ENCODE measurements at places on chromosomes 1 and 21.

DNA sequence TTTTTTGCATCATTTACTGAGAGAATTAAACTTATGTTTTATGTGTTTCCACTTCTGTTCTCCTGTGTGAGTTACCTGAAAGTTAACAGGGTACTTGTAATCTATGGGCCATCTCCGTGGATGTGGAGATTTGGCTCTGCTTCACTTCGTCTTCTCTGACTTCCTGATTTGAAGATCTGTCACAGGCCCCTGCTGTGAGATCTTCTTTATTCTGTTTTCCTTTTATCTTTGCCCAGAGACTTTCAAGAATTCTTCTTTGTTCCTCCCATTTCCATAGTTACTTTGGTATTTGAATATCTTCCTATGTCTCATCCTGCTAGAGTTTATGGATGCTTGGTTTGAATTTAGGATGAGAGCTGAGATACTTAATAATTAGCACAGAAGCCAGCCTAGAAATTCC, 35.4 kb upstream of the PKN2 start:
- DNase-seq = no peak

- no peak for DNase-seq
Observed at GRCh38 chr1:85607126-85607920, 26.8 kb downstream of the CCN1 start.

GRCh38 chr1:89487972-89488371, 36.7 kb upstream of the LRRC8B start:
- DNase-seq = no peak

GRCh38 chr1:3064296-3064850, 4.6 kb upstream of the PRDM16 start:
- DNase-seq = no peak

GRCh38 chr21:29166323-29166722, 35.9 kb downstream of the MAP3K7CL start:
- no peak for DNase-seq

GRCh38 chr1:154329152-154329521, 3.8 kb downstream of the ATP8B2 start:
- DNase-seq = no peak

DNA sequence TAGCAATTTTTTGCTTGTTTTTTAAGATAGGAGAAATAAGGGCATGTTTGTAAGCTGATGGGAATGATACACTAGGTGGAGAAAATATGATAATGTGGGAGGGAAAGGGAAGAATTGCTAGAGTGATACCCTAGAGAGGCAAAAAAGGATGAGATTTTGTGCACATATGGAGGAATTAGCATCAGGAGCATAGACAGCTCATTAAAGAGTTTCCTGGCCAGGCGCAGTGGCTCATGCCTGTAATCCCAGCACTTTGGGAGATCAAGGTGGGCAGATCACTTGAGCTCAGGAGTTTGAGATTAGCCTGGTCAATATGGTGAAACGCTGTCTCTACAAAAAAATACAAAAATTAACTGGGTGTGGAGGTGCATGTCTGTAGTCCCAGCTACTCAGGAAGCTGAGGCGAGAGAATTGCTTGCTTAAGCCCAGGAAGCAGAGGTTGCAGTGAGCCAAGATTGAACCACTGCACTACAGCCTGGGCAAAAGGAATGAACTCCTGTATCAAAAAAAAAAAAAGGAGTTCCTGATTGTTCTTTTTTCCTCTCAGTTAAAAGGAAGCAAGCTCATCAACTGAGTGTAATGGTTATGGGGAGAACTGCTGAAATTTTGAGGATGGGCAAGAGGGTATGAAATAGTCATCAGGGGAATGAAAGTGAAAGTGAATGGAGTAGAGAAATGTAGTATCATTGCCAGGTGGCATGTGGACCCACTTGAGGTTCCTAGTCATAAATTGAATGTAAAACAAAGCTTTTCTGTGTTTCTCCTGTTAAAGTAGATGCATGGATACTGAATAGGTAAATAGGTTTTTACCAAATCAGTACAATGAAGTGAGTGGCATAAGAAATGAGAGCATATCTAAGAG, 35.5 kb downstream of the SH3GLB1 start:
- peak; percentile 55 for DNase-seq

GRCh38 chr1:109912873-109913272, 2.2 kb downstream of the CSF1 start:
- DNase-seq = no peak

- DNase-seq = no peak
Observed at GRCh38 chr1:96360036-96360795, 361.4 kb upstream of the PTBP2 start.

GRCh38 chr21:43766734-43767497, 9.2 kb downstream of the CSTB start:
- no peak for DNase-seq

Data from hematopoietic multipotent progenitor cell (in vitro differentiated cells).